ENCODE measurements at places on chromosomes 12 and 14.

- no peak for DNase-seq
Measured at GRCh38 chr14:21233457-21234076, 35.7 kb downstream of the HNRNPC start.

DNA sequence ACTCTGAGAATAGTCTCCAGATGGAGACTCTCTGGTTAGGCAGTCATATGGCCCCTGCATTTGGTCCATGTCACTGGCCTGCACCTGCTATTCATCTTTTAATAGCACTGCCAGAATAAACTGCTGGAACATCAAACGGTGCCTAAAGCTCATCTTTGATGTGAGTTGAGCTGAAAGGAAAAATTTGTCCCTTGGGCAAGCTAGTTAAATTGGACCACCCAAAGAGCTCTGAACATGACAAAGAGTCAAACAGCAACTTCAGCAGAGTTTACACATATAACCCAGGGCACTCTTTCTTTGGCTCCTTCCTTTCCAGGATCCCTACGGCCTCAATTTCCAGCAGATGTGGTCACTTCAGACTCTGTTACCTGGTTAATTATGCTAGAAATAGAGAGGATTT, 269.9 kb downstream of the RPL10L start:
- no peak for DNase-seq

- no peak for DNase-seq
Measured at GRCh38 chr14:101735453-101735852, 26.1 kb upstream of the PPP2R5C start.

- DNase-seq, result no peak
Measured at GRCh38 chr14:96135285-96135684, 69.4 kb upstream of the BDKRB2 start.

DNA sequence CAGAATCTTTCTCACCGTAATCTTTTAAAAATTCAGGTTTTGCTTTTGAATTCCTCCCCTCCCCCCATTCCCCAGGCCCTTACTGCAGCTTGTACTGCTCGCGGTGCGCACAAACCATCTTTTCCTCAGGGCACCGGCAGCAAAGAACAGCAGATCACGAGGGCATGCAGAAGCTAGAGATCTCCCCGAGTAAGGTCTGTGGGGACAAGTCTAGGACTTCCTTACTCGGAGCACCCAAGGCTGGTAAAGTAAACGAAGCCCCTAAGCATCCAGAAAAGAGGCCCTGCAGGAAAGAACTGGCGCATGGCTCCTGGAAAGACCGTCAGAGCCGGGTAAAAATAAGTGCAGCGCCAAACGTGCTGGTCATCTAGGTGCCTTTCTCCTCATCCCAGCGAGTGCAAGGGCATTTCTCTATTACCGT, 727 bp downstream of the LDHB start:
- peak; percentile 44 for DNase-seq
